Smooth muscle cell of bladder (primary cell): ENCODE measurements at places on chromosomes 6 and 20. TPM values are rescaled to one million over a fixed set of nuclear protein-coding genes. Genes with fewer than 3 reads are reported as not detected.

Gene RAB44
- under 0.01 TPM in 2 replicates for total RNA-seq

Gene PGC
- not detected in 2 replicates for total RNA-seq

Gene CD109
- total RNA-seq: 18.6 and 19.4 TPM in 2 replicates

Gene SFT2D1
- total RNA-seq: 33.0 and 44.4 TPM in 2 replicates

Gene RIPK1
- total RNA-seq: 24.0 TPM in 2 replicates

Gene ETV7
- 0.83 and 0.85 TPM in 2 replicates for total RNA-seq

Gene TLDC2
- 0.14 TPM in 1 of 2 replicates, not detected in the other for total RNA-seq

Gene SLC35D3
- not detected in 2 replicates for total RNA-seq

Gene PRDM1
- total RNA-seq: 1.2 and 2.0 TPM in 2 replicates

Gene TTPAL
- total RNA-seq: 7.1 and 9.2 TPM in 2 replicates

Gene FKBP1C
- 0.46 and 0.57 TPM in 2 replicates for total RNA-seq

Gene ITPR3
- total RNA-seq: 10.5 and 15.5 TPM in 2 replicates

Gene YWHAB
- 58.6 and 73.9 TPM in 2 replicates for total RNA-seq

Gene KCNK5
- not detected in 2 replicates for total RNA-seq

Gene HTR1E
- not detected in 2 replicates for total RNA-seq

Gene MYH7B
- under 0.01 and 0.18 TPM in 2 replicates for total RNA-seq

Gene TSBP1
- total RNA-seq: not detected in 2 replicates

Gene KIAA1586
- 15.1 and 17.2 TPM in 2 replicates for total RNA-seq

Gene TFAP2D
- total RNA-seq: not detected in 2 replicates

Gene C20orf204
- 0.57 and 0.92 TPM in 2 replicates for total RNA-seq

Gene ADAM33
- total RNA-seq: 21.9 and 44.4 TPM in 2 replicates

Gene SEMG1
- total RNA-seq: not detected in 2 replicates
